Sigmoid colon (tissue), 7 donors: ENCODE measurements at places on chromosomes 4 and X. TPM values are rescaled to one million over a fixed set of nuclear protein-coding genes. Genes with fewer than 3 reads are reported as not detected.
A peak's percentile ranks its signal among the peaks of the same experiment; 100 is the strongest.

FHDC1 gene
- 7.2 TPM for polyA plus RNA-seq

MSANTD1 gene
- not detected for polyA plus RNA-seq

GPRASP2 gene
- 1.6 TPM for polyA plus RNA-seq

SLC4A4 gene
- 10.2 TPM for polyA plus RNA-seq

MTMR8 gene
- 2.1 TPM for polyA plus RNA-seq

POU3F4 gene
- not detected for polyA plus RNA-seq

GRCh38 chrX:88886908-88887307, 139.9 kb downstream of the CPXCR1 start:
- H3K4me1 ChIP-seq, result no peaks in the 10 kb centered on the region
- H3K36me3 ChIP-seq, result no peaks in the 10 kb centered on the region
- no peaks in the 10 kb centered on the region for H3K27me3 ChIP-seq

DNA sequence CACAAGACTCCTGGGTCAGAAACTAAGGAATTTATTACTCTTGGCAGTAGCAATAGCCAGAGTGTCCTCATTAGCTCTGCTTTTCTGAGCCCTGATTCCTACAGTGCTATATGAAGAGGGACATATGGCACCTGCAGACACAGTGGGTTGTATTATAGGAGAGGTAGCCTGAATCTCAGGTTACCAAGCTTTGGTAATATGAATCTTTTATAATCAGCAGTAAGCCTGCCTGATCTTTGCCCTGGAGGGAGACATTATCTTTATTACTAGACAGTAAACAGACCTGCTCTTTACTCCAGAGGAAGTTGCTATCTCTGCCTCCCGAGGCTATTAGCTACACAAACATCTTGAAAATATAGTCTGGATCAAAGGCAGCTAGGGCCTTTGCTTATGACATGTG, 62.5 kb upstream of the HOPX start:
- H3K4me1 ChIP-seq, result peaks cover 2% of the 10 kb centered on the region
- H3K4me3 ChIP-seq, result no peak overlapping the region
- H3K27ac ChIP-seq, result no peak overlapping the region
- DNase-seq, result no peak

GRCh38 chr4:89299153-89299791, 8.3 kb downstream of the GPRIN3 start:
- H3K27ac ChIP-seq, result peak overlapping the region; percentile 47
- H3K27me3 ChIP-seq, result no peaks in the 10 kb centered on the region
- no peaks in the 10 kb centered on the region for H3K36me3 ChIP-seq
- peak overlapping the region; percentile 10 for H3K4me3 ChIP-seq
- no peaks in the 10 kb centered on the region for H3K4me1 ChIP-seq

GRCh38 chr4:96136056-96136455, 296.2 kb downstream of the PDHA2 start:
- H3K27ac ChIP-seq, result no peak overlapping the region
- no peaks in the 10 kb centered on the region for H3K36me3 ChIP-seq
- no peak for DNase-seq
- H3K4me3 ChIP-seq, result no peak overlapping the region
- no peaks in the 10 kb centered on the region for H3K4me1 ChIP-seq

DNA sequence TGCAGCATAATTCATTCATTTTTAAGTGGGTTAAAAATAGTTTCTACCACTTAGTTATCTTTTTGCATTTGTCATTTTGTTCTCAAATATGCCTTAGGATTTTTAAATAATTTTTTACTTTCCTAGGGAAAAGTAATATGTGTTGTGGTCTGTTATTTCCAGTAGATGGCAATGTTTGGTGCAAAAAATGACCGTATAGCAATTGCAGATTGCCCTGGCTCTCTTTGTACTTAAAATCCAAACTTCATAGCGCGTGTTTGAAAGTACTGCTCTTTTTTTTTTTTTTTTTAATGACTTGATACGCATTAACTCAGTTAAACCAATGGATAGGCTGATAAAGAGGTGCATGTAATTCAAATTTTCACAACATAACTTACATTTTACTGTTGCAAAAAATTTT, 74.4 kb upstream of the RBMX start:
- H3K36me3 ChIP-seq, result no peaks in the 10 kb centered on the region
- H3K27me3 ChIP-seq, result no peaks in the 10 kb centered on the region
- no peaks in the 10 kb centered on the region for H3K4me1 ChIP-seq
- H3K4me3 ChIP-seq, result no peak overlapping the region

DNA sequence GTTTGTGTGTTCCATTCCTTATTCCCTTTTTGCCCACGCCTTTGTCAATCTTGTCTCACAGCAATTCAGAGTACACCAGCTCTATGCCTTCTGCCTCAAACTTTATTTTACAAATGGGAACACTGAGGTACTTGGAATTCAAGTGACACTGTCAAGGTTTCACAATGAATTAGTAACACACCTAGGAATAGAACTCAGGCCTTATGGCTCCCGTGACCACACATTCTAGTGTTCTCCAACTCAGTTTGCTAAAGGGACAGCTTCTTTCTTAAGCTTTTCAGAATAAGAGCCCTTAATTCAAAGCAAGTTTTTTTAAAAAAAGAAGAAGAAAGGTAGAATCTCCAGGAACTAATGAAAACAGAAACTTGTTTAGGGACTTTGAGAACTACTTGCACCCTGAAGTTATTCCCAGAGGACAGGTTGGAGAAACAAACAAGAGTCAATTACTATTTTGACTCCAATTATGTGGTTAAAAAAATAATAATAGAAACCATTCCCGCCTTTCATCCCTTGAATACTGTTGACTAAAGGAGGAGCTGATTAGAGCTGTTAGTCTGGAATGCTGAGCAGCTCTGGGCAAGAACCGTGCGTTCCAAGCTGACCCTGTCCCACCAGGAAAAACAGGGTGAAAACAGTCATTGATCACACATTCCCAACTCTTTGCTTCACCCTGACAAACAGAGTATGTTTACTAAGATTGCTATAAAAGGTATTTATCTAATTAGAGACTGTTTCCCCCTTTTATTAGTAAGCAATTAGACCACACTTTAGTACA, 408.8 kb upstream of the CNKSR2 start:
- no peak overlapping the region for H3K4me3 ChIP-seq
- H3K27ac ChIP-seq, result no peak overlapping the region
- no peaks in the 10 kb centered on the region for H3K27me3 ChIP-seq
- DNase-seq, result no peak

DNA sequence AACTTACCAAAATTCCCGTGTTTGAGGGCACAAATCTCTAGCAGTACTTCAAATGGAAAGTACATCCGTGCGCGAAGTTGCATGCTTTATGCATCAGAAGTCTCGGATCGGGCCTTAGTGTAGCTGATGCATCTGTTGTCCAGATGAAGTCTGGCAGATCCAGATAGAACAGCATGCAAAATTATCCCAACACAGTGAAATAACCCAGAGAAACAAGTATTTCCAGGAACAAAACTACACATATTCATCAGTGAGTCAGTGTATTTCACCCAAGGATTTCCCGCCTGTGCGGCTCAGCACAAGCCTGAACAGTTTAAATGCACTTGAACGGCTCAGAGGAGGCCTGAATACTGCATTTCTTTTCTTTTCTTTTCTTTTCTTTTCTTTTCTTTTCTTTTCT, 27.4 kb upstream of the CLDN24 start:
- no peaks in the 10 kb centered on the region for H3K36me3 ChIP-seq
- no peak for DNase-seq
- H3K27me3 ChIP-seq, result no peaks in the 10 kb centered on the region
- H3K4me3 ChIP-seq, result no peak overlapping the region
- H3K27ac ChIP-seq, result no peak overlapping the region

DNA sequence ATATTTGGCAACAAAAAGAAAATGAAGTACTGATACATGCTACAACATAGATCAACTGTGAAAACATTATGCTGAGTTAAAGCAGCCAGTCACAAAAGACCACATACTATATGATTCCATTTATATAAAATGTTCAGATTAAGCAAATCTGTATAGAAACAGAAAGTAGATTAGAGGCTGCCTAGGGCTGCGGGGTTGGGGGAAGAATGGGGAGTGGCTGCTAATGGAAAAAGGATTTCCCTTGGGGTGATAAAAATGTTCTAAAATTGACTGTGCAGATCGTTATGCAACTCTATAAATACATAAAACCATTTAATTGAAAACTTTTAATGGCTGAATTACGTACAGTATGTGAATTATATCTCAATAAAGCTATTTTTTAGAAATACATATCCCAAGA, 46.8 kb downstream of the NEK1 start:
- no peak for DNase-seq
- no peak overlapping the region for H3K4me3 ChIP-seq
- no peaks in the 10 kb centered on the region for H3K4me1 ChIP-seq
- no peaks in the 10 kb centered on the region for H3K27me3 ChIP-seq
- H3K36me3 ChIP-seq, result no peaks in the 10 kb centered on the region

- no peaks in the 10 kb centered on the region for H3K4me1 ChIP-seq
- no peak for DNase-seq
- no peak overlapping the region for H3K27ac ChIP-seq
- no peak overlapping the region for H3K4me3 ChIP-seq
- H3K36me3 ChIP-seq, result peaks cover 5% of the 10 kb centered on the region
Observed at GRCh38 chr4:70768301-70768948, 46.7 kb downstream of the RUFY3 start.

GRCh38 chrX:73412930-73413329, 33.9 kb upstream of the CDX4 start:
- H3K27ac ChIP-seq, result no peak overlapping the region
- no peak for DNase-seq
- no peaks in the 10 kb centered on the region for H3K4me1 ChIP-seq
- H3K36me3 ChIP-seq, result no peaks in the 10 kb centered on the region

DNA sequence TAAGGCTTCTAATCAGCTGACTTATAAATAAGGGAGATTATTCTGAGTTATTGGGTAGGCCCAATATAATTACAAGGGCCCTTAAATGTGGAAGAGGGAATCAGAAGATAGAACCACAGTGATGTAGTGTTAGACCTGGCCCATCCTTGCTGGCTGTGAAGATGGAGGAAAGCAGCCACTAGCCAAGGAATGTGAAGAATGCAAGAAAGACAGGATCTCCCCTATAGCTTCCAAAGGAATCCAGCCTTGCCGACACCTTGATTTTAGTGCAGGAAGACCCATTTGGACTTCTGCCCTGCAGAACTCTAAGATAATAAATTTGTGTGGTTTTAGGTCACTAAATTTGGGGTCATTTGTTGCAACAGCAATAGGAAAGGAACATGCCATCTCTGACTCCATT, 150.6 kb downstream of the SPATA18 start:
- no peak for DNase-seq
- no peak overlapping the region for H3K4me3 ChIP-seq
- no peak overlapping the region for H3K27ac ChIP-seq
- H3K27me3 ChIP-seq, result no peaks in the 10 kb centered on the region

- H3K27ac ChIP-seq, result no peak overlapping the region
- H3K36me3 ChIP-seq, result no peaks in the 10 kb centered on the region
- no peaks in the 10 kb centered on the region for H3K27me3 ChIP-seq
- H3K4me1 ChIP-seq, result no peaks in the 10 kb centered on the region
Observed at GRCh38 chr4:76723924-76724323, 174.0 kb downstream of the SOWAHB start.

DNA sequence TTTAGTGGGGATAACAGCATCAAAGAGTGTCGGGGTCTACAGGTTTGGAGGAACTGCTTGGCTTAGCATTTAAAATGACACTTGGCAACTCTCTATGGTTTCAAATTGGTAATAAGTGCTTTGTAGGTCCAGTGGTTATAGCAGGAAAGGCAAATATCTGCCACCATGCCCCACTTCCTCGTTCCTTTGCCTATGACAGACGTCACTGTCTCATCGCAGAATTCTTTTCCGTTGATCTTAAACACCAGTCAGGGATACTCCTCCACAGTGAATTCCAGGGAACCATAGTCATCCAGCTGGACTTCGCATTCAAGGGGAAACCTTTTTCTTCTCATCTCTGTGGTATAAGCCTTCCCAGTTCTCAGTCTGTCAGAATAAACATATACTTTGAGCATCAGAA, 319.1 kb downstream of the GPAT3 start:
- no peak overlapping the region for H3K4me3 ChIP-seq
- no peaks in the 10 kb centered on the region for H3K27me3 ChIP-seq
- no peaks in the 10 kb centered on the region for H3K36me3 ChIP-seq
- H3K4me1 ChIP-seq, result no peaks in the 10 kb centered on the region
- H3K27ac ChIP-seq, result no peak overlapping the region

DNA sequence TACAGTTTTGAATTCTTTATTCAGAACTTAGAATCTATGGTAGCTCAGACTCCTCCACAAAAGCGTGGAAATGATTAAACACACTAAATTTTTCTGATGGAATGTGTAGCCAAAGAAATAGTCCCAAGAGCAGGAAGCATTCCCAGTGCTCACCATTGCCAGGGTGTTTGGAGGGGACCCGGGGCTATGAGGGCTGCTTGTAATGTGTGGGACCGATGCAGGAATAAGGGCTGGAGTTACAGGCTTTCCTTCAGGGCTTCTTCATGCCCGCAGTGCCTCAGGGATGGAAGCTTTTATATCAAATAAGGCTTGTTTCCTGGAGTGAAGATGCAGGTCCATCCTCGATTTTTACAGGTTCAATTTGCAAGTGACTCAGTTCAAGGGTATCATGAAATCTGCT, 25.8 kb downstream of the WWC2 start:
- no peak overlapping the region for H3K27ac ChIP-seq
- H3K4me1 ChIP-seq, result peaks cover 46% of the 10 kb centered on the region
- H3K36me3 ChIP-seq, result no peaks in the 10 kb centered on the region
- no peak overlapping the region for H3K4me3 ChIP-seq
- DNase-seq, result no peak
- H3K27me3 ChIP-seq, result no peaks in the 10 kb centered on the region

DNA sequence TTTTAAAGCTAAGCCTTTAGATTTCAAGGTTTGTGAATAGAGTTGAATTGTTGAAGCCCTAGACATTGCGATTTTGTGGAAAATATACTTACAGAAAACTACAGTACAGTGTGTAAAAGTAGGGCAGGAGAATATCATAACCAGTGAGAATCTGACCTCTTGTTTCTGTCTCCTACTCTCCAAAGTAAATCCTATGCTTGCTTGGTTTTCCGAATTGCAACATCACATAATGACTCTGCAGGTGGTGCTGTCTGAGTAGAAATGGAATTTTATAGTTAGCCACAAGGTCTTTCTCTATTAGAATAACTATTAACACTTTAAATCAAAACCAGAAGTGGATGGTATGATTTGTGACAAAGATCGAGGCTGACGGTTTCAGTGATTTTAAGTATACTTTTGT, 505.6 kb downstream of the RAPGEF2 start:
- no peak overlapping the region for H3K4me3 ChIP-seq
- no peak for DNase-seq

GRCh38 chrX:144722307-144722706, 525.0 kb upstream of the SPANXN1 start:
- no peaks in the 10 kb centered on the region for H3K27me3 ChIP-seq
- no peaks in the 10 kb centered on the region for H3K4me1 ChIP-seq
- no peak for DNase-seq
- no peaks in the 10 kb centered on the region for H3K36me3 ChIP-seq

DNA sequence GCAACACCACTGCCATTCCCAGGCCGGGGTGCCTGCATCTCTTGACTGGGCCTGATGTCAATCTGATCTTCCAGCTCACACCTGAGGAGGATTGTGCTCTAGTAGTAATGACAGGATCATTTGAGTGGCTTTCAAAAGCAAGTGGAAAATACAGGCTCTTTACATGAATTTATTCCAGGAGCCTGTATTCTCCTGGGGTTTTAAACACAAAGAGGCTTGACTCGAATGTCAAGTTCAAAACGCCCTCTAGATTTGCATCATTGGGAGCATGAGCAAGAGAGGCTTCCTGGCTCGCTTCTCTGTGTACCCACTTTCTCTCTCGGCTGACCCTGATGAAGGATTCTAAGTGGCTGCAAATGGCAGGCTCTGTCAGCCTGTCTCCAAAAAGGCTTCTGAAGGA, 199.5 kb upstream of the PUDP start:
- no peak overlapping the region for H3K27ac ChIP-seq
- no peaks in the 10 kb centered on the region for H3K27me3 ChIP-seq
- no peaks in the 10 kb centered on the region for H3K4me1 ChIP-seq
- no peak overlapping the region for H3K4me3 ChIP-seq
- no peak for DNase-seq
